ENCODE measurements at places on chromosomes 5 and 9. TPM values are rescaled to one million over a fixed set of nuclear protein-coding genes. Genes with fewer than 3 reads are reported as not detected.

- no peak for DNase-seq
These were observed 12.1 kb upstream of the LAMC3 start for GRCh38 chr9:130996676-130997394.

COL5A1 gene
- not detected for total RNA-seq

DNA sequence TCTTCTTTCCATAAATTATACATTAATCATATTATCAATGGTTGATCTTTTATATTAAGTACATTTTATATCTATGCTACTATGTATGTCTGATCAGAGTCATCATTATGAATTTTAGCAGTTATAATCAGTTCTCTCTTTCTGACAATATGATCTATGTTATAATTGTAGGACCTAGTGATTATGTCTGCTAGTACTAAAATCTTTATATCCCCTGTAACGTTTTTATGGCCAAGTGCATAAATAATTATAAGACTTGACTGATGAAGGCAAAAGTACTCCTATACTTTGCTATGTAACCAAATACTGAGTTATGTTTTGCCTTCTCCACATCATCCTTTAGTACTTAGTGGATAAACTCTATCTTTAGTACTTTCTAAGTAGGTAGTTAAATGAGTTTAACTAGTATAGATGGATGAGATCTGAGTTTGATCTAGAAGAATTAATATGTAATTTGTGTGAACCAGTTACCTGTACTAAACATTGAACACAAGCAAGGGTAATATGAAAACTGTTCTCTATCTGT, 75.4 kb downstream of the SLF1 start:
- no peak for DNase-seq

C5 gene
- 1.8 TPM for total RNA-seq

KIF4B gene
- not detected for total RNA-seq

- no peak for DNase-seq
These were observed 10.5 kb upstream of the LRRC70 start for GRCh38 chr5:62568143-62568542.

KIF27 gene
- 4.7 TPM for total RNA-seq

DNA sequence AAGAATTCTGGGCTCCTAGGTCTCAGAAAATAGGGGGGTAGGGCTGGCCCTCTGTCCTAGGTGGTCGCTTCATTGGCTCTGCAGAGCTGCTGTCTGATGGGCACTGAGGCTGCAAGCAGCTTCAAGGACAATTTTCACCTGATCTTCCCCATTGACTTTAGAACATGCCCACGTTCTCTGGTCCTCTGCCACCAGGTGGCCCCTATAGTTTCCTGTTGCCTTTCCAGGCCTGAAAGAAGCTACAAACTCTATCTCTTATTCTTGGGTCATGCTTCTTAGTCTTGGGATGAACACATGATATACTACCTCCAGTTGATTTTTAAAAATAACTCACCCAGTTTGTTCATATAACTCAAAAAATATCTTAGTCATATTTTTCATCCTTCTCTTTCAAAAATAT, 26.3 kb downstream of the SPZ1 start:
- DNase-seq: peak; percentile 96

- DNase-seq: no peak
These were observed 24.4 kb upstream of the SCAMP1 start for GRCh38 chr5:78335976-78336375.

- DNase-seq: no peak
These were observed 516.5 kb downstream of the ACTL7B start for GRCh38 chr9:108339251-108339650.

ITGA2 gene
- total RNA-seq: 7.0 TPM

- peak; percentile 16 for DNase-seq
These were observed 14.1 kb upstream of the PTGR1 start for GRCh38 chr9:111613436-111614040.

- no peak for DNase-seq
These were observed 124.8 kb downstream of the MVB12B start for GRCh38 chr9:126451316-126451885.

GRCh38 chr9:105251133-105251532, 6.7 kb downstream of the SLC44A1 start:
- DNase-seq: no peak

ABO gene
- total RNA-seq: not detected

GRCh38 chr9:84382720-84383119, 42.2 kb upstream of the SLC28A3 start:
- DNase-seq: no peak

Data from SK-MEL-5 (cell line).